ENCODE measurements at places on chromosomes 2 and 18. TPM values are rescaled to one million over a fixed set of nuclear protein-coding genes. Genes with fewer than 3 reads are reported as not detected.
A peak's percentile ranks its signal among the peaks of the same experiment; 100 is the strongest.

- DNase-seq, result no peak
- H3K36me3 ChIP-seq, result no peaks in the 10 kb centered on the region
- peaks cover 4% of the 10 kb centered on the region for H3K27me3 ChIP-seq
- no peak overlapping the region for H3K27ac ChIP-seq
- peaks cover 12% of the 10 kb centered on the region for H3K4me1 ChIP-seq
Observed at GRCh38 chr2:109200616-109201464, 71.8 kb downstream of the SH3RF3 start.

VIL1 gene
- not detected for total RNA-seq

GRCh38 chr18:68489013-68489792 is 225.7 kb downstream of the TMX3 start:
- no peak overlapping the region for H3K4me3 ChIP-seq
- peak overlapping the region; percentile 2 for H3K27ac ChIP-seq
- H3K4me1 ChIP-seq, result peaks cover 10% of the 10 kb centered on the region
- no peak for DNase-seq
- no peaks in the 10 kb centered on the region for H3K27me3 ChIP-seq

DNA sequence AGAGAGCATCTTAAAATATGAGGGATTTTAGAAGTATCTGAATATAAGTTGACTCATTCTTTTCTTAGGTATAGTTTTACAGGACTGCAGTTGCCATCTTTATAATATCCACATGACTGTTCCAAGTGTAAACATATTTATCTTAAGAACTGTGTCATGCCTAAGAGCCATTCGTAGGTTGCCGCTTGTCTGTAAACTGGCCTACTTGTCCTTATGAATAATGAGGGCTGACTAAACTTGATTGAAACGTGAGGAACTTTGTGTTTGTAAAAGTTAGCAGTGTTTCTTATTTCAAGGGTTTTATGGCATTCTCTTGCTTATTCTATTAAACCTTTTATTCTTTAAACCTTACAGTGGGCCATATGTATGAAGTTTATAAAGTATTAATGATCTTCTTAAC is 99.6 kb downstream of the MAP3K20 start:
- DNase-seq, result no peak
- H3K36me3 ChIP-seq, result no peaks in the 10 kb centered on the region
- no peak overlapping the region for H3K27ac ChIP-seq
- no peaks in the 10 kb centered on the region for H3K4me1 ChIP-seq

DNA sequence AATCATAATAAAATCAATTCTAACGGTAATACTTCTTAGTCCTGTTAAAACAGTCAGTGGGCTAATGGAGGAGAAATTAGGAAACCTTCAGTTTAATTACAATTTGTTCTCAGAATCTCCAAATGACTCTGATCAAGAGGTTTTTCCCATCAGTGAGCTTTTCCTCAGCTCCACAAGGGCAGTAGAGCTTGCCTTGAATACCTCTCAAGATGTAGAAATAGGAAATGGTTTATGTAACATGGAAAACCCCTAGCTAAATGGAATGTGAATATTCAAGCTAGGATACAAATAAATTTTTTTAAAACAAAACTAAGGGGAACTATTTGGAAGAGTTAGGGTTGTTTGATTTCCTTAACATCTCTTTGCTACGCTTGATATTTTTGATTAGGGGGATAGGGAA is 87.5 kb downstream of the PLEKHM3 start:
- no peaks in the 10 kb centered on the region for H3K36me3 ChIP-seq
- H3K4me1 ChIP-seq, result peaks cover 3% of the 10 kb centered on the region
- H3K4me3 ChIP-seq, result no peak overlapping the region

DNA sequence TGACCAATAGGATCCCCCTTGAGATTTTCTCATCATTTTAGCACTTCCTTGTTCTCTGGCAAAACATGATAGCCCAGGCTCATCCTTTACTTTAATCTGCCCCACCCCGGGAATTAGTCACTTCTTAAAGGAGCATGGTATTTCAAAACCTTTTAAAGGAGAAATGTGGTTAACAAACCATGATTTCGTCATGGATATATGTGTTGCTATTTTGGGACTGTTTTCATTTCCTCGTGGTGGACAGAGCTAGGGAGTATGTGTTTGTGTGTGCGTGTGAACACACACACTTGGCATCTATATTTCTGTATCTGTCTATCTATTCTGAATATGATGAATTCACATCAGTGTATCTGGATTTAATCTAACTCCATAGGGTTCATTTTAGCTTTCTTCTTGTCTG is 128.1 kb downstream of the BIRC6 start:
- H3K27me3 ChIP-seq, result no peaks in the 10 kb centered on the region
- H3K4me1 ChIP-seq, result peaks cover 2% of the 10 kb centered on the region
- no peak overlapping the region for H3K4me3 ChIP-seq

- H3K27me3 ChIP-seq, result peaks cover 3% of the 10 kb centered on the region
- H3K27ac ChIP-seq, result no peak overlapping the region
- peak overlapping the region; percentile 8 for H3K4me3 ChIP-seq
- H3K4me1 ChIP-seq, result peaks cover 5% of the 10 kb centered on the region
- H3K36me3 ChIP-seq, result no peaks in the 10 kb centered on the region
Observed at GRCh38 chr2:96509114-96509846, 4.1 kb upstream of the NEURL3 start.

UPP2 gene
- total RNA-seq, result not detected

- peaks cover 7% of the 10 kb centered on the region for H3K27me3 ChIP-seq
- no peaks in the 10 kb centered on the region for H3K36me3 ChIP-seq
- H3K4me3 ChIP-seq, result no peak overlapping the region
- no peak overlapping the region for H3K27ac ChIP-seq
- peaks cover 3% of the 10 kb centered on the region for H3K4me1 ChIP-seq
Observed at GRCh38 chr18:80243204-80243603, 4.1 kb downstream of the PARD6G start.

GRCh38 chr2:76506538-76506937 is 795.8 kb upstream of the GCFC2 start:
- DNase-seq, result no peak

GRCh38 chr2:169091761-169092519 is 22.6 kb downstream of the DHRS9 start:
- no peak overlapping the region for H3K27ac ChIP-seq
- no peaks in the 10 kb centered on the region for H3K27me3 ChIP-seq
- no peak for DNase-seq
- no peaks in the 10 kb centered on the region for H3K4me1 ChIP-seq

GRCh38 chr2:130874512-130874911 is 37.8 kb downstream of the ARHGEF4 start:
- no peak overlapping the region for H3K27ac ChIP-seq
- DNase-seq, result no peak
- no peaks in the 10 kb centered on the region for H3K4me1 ChIP-seq

GRCh38 chr2:61434314-61434713 is 36.6 kb downstream of the USP34 start:
- no peaks in the 10 kb centered on the region for H3K27me3 ChIP-seq
- H3K36me3 ChIP-seq, result peaks cover 6% of the 10 kb centered on the region
- no peak overlapping the region for H3K27ac ChIP-seq

- peaks cover 4% of the 10 kb centered on the region for H3K36me3 ChIP-seq
- H3K27ac ChIP-seq, result no peak overlapping the region
- H3K4me3 ChIP-seq, result no peak overlapping the region
- H3K27me3 ChIP-seq, result no peaks in the 10 kb centered on the region
- no peaks in the 10 kb centered on the region for H3K4me1 ChIP-seq
Observed at GRCh38 chr2:7356909-7357584, 439.8 kb downstream of the RNF144A start.

CACNB4 gene
- 5.1 TPM for total RNA-seq
